ENCODE measurements at places on chromosomes 3 and 15.
A peak's percentile ranks its signal among the peaks of the same experiment; 100 is the strongest.

GRCh38 chr3:101926594-101927105, 77.3 kb downstream of the NFKBIZ start:
- DNase-seq, result peak; percentile 33

DNA sequence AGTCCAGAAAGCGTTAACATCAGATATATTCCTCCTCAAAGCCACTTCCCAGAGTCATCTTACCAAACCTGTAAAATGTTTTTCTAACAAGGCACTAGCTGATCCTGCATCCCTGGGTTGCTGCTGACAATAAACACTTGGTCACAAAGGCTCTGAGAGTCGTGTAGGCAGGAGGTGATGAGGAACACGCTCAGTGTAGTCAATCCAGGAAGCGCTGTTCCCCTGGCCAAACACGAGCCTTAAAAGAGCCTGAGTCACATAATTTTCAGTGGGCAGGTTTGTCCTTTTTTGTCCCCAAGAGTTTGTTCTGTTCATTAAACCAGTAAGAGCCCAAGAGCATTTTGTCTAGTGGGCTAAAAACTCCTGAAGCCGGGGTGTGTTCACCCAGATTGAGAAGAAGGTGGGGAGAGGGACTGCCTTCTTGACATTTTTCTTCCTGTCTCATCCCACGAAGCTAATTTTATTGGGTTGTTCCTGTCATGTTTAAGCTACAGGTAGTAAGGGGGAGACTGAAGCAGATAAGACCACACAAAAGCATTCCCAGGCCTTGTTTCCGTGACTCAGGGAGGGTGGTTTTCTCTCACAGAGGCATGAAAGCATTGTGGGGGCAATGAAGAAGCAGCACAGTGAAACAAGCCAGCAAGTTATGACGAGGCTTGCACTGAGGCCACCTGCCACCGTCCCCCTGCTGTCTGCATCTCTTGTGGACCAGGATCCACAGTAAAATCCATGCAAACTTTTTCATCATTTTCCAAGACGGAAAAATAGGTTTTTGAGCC, 73.7 kb downstream of the FOXB1 start:
- DNase-seq, result no peak

GRCh38 chr3:12905316-12906071, 64.1 kb upstream of the RPL32 start:
- no peak for DNase-seq

DNA sequence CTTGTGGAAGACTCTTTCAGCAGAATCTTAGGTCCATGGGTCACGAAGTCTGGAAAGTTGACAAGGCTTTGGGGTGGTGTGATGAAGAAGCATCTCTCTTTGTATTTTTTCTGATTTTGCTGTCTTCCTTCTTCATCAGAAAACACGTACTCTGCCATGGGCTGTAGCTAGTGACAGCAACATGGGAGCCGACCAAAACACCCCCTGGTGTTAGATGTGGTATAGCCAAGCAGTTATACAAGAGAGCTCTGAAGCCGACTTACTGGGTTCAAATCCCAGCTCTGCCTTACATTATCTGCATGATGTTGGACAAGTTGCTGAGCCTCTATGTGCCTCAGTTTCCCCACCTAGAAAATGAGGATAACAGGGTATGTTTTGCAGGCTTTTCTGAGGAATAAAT, 32.9 kb upstream of the LYZL4 start:
- DNase-seq, result no peak

DNA sequence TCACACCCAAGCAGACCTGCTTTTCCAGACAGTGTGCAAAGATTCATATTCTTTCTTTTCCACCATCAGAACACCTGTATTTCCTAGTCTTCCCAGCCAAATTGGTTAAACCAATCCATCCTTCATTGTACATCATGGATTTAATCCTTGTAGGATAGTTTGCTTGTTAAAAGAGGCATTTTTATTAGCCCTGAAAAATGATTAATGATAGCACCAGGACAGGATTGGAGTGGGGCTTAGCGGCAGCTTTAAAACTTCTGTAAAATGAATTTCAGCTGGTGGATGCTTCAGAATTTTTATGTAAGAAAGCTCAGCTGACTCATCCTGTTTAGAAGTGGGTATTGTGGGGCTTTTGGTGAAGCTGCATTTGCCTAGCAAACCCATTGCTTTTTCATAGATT, 36.1 kb upstream of the ARHGEF26 start:
- DNase-seq, result no peak

- no peak for DNase-seq
Measured at GRCh38 chr3:113249601-113250000, 38.2 kb downstream of the BOC start.

DNA sequence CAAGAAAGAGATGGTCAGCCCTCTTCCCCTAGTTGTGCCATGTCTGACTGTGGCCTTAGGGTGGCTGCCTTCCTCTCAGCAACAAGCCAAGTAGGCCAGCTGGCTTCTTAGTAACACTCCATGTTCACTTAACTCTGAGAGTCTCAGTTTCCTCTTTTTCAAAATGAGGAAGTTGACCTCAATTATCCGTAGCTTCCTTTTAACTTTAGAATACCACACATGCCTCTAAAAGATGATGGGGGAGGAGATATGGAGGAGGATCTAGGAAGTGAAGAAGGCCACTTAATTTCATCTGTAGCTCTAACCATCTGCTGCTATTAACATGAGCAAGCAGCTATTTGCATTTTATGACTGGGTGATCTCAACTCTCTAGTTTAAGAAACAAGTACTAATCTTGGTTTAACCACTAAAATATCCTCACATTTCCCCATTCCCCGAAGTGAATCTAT, 32.9 kb downstream of the CD200R1L start:
- DNase-seq, result no peak

DNA sequence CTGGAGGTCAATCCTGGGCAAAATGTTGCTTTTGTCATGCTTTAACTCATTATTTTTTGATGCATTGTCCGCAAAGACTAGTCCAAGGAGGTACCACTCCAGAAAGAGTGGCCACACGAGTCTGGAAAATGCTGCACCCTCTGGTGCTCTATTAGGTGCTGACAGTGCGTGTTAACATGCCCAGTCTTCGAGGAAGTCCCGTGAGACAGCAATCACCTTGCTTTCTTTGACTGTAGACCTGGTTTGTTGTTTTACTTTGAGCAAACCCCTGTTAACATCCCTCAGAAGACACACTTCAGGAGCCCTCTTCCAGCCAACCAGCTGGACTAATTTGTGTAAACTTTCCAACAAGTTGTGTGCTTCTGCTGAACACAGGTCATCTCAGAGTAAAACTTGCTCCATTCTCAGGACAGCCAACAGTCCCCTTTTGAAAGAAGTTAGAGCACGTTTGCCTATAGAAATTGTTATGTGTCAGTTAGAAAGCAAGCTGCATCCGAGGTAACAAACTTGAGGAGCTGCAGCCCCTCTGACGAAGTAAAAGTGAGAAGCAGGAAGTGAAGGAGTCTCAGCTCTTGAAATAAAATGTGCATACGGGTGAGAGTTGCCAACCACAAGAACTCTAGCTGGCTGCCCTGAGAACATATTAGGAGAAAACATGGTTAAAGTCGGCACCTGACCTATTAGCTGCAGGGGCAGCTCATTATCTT, 205.0 kb downstream of the LPP start:
- no peak for DNase-seq

DNA sequence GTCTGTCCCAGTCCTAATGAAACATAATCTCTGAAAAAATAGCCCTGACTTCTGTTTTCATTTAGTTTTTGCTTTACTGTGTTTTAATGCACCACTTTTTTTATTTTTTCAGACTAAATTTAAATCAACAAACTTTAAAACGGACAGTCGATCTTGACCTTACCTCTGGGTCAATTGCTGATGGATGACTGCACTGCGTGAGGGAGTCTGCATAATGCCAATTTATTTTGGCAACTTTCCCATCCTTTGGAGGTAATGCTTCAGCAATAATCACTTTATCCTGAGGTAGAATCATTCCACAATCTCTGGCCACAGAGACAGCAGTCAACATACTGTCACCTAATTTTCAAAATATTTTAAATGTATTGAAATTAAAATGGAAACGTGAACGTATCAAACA, 32.5 kb upstream of the GP5 start:
- peak; percentile 55 for DNase-seq

DNA sequence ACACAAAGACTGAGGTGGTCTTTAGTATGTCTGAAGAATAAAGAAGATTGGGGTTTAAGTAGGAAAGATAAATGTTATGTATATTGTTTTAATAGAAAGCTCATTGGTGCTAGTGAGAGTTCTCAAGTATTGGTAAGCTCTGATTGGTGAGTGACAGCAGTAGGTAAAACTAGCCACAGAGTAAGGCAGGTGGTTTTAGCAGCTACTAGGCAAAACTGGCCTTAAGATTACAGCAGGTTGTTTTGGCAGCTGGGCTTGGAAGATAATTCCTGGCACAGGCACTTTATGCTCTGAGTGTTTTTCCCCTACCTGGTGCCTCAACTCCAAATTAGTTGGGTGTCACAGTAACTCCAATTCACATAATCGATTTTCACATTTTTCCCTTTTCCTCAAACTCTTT, 66.3 kb downstream of the STAG1 start:
- DNase-seq, result no peak

DNA sequence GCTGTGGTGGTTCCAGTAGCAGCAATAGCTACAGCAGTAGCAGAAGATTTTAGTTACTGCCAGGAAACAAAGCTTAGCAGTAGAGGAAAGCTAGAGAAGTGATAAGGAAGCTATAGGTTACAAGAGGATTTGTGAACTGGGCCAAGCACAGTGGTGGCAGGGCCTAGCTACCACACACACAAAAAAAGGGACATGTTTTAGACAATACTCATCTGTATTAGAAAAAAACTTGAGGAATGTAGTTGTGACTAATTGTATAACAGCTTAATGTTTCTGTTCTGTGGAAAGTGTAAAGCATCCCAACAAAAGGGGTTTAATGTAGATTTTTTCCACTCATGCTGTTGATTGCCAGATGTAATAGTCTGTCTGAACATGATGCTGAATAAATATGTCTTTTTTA, 29.9 kb upstream of the PFN2 start:
- DNase-seq, result no peak

GRCh38 chr3:58659051-58659675, 7.4 kb downstream of the FAM3D start:
- no peak for DNase-seq

- DNase-seq, result no peak
Measured at GRCh38 chr3:48929358-48930035, 10.9 kb downstream of the ARIH2 start.

DNA sequence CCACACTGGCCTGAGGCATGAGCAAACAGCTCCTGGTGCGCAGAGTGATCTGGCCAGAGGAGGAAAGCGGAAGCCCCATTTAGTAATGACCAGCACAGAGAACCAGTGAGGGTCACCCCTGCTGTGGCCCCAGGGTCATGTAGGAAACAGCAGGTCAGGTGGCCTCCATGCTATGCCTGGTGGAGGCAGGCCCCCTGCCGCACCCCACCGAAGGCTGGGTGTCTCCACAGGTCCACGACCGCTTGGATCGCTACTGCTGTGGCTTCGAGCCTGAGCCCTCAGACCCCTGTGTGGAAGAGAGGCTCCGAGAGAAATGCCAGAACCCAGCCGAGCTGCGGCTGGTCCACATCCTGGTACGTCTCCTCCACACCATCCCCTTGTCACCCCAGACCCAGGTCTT, 52.6 kb downstream of the POMGNT2 start:
- DNase-seq, result no peak

GRCh38 chr3:185930393-185931107, 7.3 kb downstream of the TRA2B start:
- DNase-seq, result no peak

DNA sequence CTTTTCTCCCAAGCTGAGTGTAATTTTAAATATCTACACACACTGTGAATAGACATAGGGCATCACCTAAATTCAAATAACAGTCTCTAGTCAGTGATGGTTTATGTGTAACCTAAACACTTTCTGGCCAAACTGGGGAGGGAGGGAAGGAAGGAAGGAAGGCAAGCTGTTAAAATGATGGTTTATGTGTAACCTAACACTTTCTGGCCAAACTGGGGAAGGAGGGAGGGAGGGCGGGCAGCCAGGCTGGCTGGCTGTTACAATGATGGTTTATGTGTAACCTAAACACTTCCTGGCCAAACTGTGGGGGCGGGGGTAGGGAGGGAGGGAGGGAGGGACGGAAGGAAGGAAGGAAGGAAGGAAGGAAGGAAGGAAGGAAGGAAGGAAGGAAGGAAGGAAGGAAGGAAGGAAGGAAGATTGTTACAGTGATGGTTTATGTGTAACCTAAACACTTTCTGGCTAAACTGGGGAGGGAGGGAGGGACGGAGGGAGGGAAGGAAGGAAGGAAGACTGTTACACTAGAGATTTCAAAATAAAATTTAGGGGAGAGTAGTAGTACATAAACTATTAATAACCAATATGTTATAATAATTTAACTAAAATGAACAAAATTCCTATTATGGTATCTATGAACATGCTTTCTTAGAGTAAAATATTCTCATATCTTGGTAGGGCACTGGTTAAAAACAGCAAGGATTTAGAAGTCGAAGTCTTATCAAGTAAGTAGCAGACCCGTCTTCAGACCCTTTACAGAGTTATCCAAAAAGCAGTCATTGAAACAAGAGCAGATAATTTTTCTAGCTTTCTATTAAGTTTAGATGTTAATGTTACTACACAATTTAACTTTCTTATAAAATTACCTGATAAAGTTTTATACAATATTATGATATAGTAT, 148.1 kb downstream of the LMLN start:
- DNase-seq, result no peak

DNA sequence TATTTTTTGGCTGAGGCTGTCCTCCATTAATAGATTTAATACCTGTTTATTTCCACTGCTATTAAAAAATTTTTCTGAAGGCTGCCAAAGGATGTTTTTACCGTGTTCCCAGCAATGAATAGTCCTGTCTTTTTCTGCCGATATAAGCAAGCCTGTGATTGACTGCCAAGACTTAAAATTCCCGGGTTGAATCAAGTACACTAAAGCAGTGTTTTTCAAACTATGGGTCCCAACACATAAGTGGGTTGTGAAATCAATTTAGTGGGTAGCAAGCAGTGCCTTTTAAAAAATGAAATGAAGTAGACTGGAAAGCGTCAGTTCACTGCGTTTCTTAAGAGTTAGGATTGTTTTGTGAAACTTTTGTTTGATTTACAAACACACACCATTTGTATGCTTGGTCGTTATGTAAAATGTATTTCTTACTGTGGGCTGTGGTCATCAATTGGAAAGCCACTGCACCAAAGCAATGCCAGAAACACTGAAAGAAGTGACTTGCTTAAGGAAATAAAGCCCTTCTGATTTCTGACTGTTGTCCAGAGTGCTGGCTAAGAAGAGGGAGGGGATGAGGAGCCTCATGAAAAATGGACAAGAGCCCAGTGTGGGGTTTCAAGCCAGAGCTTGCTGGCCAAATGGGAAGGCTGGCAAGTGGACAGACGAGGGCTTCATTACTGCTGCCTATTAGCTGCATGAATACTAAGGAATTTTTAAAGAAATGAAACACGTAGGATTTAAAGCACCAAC, 206.0 kb downstream of the THRB start:
- no peak for DNase-seq

GRCh38 chr3:11390411-11391131, 118.4 kb downstream of the ATG7 start:
- no peak for DNase-seq

DNA sequence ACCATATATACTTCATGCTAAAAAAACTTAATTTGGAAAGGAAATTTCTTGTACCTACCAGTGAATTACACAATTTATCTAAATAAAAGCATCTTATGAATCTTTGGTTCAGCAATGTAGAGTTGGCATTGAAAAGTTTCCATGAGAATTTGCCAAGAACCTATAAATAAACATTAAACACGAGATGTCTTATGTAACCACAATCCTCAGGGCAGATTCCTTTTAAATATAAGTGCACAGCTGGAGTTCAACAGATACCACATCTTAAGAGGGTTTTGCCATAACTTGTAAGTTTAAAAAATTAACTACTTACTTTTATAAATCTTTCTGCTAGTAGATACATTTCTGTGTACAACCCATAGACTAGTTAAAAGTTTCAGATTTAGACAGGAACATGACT, 499.3 kb upstream of the ARRDC4 start:
- DNase-seq, result no peak

Data from NCI-H2029 treated with DMSO at 0.1 percent for 48 hours (cell line).